ENCODE measurements at places on chromosomes 6 and 20. TPM values are rescaled to one million over a fixed set of nuclear protein-coding genes. Genes with fewer than 3 reads are reported as not detected.

Gene SPINT3
- not detected for total RNA-seq

Gene RIMS4
- not detected for total RNA-seq

Gene TSHZ2
- total RNA-seq, result 1.3 TPM

Gene CDH4
- total RNA-seq, result 11.2 TPM

Gene DNAH8
- total RNA-seq, result under 0.01 TPM

Gene MTFR2
- total RNA-seq, result 8.1 TPM

Gene TP53RK
- 13.9 TPM for total RNA-seq

Gene DOP1A
- total RNA-seq, result 13.0 TPM

Gene SRMS
- 0.11 TPM for total RNA-seq

Gene FUT9
- total RNA-seq, result not detected

Gene ACTL10
- 1.1 TPM for total RNA-seq

Gene MICB
- 37.6 TPM for total RNA-seq

Gene PDE10A
- total RNA-seq, result not detected

Gene RNF182
- total RNA-seq, result 0.85 TPM

Gene HLA-DPA1
- total RNA-seq, result not detected

Gene RIMS1
- not detected for total RNA-seq

Gene ADISSP
- 77.4 TPM for total RNA-seq

Measured in foreskin keratinocyte (primary cell).